ENCODE measurements at places on chromosomes 1 and 21.

DNA sequence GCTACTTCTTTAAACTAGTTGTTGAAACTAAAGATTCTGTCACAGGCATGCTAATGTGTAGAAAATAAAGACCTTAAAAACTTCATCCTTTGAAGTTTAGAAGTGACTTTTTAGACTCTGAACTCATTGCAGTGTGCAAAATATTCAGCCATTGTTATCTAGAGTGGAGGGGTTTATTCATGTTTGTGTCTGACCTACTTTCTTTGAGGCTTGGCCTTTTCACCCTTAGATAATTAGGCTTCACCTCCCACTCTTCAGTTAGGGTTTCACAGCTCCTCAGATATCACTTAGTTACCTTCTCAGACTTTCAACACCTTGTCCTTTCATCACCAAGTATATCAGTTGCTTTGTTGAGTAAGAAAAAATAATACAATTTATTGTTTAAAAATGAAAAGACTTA, 75.9 kb downstream of the IVNS1ABP start:
- DNase-seq = no peak

- no peak for DNase-seq
These were observed 8.0 kb downstream of the RGL1 start for GRCh38 chr1:183812686-183813569.

- DNase-seq = no peak
These were observed 3.0 kb downstream of the TMPRSS3 start for GRCh38 chr21:42392731-42393442.

DNA sequence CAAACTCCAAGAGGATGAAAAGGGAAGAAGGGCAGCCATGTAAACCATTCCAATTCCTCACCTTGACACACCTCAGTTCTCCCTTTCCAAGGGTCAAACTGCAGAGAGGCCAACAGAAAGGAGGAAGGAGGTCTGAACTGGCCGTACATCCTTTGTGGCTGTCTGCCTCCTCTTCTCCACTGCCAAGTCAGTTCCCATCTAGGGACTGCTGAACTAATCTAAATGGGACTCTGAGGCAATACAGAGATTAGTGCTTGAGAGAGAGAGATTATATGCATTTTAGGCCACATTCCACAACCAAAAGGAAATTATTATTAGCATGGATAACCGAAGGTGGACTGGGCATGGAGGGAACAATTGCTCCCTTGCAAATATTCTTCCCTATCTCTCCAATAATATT, 2.7 kb downstream of the ARHGEF11 start:
- DNase-seq = no peak

- no peak for DNase-seq
These were observed 50.4 kb upstream of the F3 start for GRCh38 chr1:94591823-94592570.

- no peak for DNase-seq
These were observed 81.2 kb upstream of the RUNX3 start for GRCh38 chr1:25011275-25011674.

DNA sequence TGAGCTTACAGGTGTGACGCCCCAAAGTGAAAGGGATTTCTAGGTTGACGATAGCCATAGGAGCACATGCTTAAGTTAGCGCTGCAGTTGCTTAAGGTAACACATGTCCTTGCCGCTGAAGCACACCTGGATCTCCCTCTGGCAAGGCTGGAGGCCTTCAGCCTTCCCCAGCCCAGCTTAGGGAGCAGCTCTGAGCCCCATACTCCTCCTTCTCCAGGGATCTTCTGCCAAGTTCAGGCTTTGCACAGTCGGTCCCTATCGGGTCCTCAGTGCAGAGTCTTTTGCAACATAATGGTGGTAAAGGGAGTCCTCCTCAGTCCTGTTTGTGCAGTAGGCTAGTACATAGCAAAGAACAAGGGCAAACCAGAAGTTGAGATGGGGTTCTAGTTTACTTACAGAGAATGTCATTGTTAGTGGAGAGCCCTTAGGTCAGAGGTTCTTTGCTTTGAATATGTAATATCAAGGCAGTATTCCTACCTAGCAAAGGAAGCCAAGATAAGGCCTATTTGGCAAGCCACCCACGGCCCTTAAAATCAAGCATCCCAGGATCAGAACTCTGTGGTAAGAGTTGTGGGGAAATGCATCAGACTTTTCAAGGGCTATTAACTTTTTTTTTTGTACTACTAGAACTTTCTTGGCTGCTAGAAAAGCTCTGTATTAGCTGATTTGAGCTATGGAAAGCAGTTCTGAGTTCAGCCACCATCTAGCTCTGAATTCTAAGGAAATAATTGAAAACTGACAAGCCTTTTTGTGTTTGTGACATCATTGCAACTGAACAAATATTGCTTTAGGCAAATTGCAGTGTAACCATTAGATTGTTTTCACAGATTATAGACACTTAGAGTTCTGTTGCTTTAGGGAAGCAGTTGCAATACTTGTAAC, 1.4 kb downstream of the EVA1C start:
- DNase-seq = no peak

- DNase-seq = peak; percentile 57
These were observed 60.6 kb downstream of the WNT9A start for GRCh38 chr1:227886993-227887696.

GRCh38 chr1:147243228-147243685, 773 bp downstream of the CHD1L start:
- DNase-seq = peak; percentile 36

All from NCI-H510A treated with DMSO at 0.1 percent for 48 hours (cell line).